ENCODE measurements at places on chromosomes 3 and 15. TPM values are rescaled to one million over a fixed set of nuclear protein-coding genes. Genes with fewer than 3 reads are reported as not detected.

DNA sequence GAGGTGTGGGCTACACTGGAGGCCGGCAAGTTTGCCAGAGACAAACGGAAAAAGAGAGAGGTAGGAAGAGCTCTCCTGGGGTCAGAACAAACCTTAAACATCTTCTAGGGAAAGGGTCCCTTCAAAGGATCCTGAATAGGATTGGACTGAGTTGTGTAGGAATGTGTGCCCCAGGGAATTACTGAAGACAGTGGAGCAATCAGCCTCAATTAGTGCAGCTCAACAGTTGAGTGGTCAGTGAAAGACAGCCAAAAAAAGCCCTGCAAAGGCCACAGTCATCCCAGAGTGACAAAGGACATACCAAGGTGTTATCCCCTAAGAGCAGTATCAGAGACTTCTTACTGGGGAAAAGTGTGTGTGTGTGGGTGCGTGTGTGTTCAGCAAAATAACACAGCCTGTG lies 70.3 kb downstream of the NUP210 start:
- no peak for DNase-seq

DNA sequence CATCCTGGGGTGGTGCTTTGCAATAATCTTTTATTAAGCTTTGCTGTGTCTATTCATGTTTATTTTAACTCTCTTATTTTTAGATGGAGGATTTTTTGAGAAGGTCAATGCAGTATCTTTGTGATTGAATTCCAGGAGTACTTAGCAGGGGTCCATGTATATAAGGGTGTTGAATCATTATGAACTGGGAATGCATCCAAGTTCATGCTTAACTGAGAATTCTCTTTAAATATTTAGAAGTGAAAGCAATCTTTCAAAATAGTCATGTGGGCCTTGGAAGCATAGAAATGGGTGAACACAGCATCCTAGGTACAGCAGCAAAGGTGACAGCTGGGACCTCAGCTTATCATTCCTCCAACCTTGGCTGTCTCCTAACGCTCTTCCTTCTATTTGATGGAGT lies 27.3 kb downstream of the SPTSSB start:
- DNase-seq: no peak

MRAS gene
- 46.4 TPM for total RNA-seq

DNA sequence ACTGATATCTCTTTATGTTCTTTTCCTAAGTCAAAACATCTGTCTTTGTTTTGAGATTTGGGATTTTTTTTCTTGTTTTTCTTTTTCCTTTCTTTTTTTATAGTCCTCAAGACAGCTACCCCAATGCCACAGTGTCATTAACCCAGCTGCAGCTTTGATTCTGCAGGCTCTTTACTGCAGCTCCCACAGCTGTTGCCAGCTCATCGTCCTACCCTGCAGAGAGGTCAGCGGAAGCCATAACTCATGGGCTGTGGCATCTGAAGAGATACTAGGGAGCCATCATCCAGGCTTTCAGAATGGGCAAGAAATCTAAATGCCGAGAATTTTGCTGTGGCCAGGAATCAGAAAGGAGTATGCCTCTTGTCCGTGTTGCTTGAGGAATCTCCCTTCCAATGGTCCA lies 44.3 kb upstream of the SLC24A5 start:
- DNase-seq: peak; percentile 87

DNA sequence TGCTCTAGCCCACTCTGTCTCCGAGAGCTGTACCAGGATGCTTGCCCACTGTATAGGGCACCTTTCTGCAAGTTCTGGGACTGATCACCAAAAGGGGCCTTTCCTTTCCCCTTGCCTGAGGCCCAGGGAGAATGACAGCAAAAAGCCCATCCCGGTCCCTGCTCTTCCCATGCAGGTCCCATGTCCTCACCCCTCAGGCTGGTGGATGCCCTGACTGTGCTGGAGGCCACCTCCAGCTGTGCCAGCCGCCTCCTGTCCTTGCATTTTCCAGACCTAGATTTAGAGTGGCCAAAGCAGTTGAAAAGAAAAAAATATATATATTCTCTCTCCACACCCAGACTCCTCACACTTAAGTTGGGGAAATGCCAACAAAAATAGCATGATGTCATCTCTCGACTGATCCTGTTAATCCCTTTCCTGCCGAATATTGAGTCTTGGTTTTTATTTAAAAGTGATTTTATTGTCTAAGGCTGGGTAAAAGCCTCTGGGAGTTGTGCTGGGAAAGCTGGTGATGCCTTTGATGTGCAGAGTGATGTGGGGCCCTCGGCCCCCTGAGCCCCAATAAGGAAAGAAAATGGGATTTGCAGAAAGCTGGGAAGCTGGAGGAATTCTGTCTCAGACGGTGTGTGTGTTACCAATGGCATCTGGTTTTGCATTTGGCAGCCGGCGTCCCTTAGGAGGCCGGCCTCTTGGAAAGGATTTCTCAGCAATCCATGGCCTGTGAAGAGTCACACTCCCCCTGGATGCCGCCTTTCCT lies 29.3 kb upstream of the TPM1 start:
- DNase-seq: peak; percentile 80

CDCP1 gene
- 10.4 TPM for total RNA-seq

DNA sequence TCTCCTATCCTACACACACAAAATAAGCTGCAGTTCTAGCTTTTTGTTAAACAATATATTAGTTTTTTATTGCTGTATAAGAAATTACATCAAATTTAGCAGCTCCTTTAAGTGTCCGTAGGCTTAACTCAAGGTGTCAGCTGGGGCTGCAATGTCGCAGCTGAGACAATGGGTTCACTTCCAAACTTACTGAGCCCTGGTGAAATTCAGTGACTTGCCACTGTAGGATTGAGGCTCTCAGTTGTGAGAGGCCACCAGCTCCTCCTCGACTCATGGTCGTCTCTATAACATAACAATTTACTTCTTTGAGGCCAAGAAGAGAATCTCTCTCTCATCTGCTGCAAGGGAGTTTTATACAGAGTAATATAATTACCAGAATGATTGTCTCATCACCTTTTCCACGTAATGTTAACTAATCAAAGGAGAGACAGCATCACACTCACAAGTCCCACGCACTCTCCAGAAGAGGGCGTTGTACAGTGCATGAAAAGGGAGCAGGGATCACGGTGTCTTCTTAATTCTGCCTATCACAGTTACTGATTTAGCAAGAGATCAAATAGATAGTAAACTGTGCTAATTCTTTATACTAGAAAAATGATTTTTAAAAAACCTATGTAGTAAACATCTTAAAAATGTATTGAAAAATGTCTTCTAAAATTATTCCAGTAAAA lies 735.6 kb upstream of the GBE1 start:
- no peak for DNase-seq

SHC4 gene
- total RNA-seq: 3.5 TPM

- DNase-seq: no peak
Measured at GRCh38 chr3:113200946-113201345, 10.4 kb upstream of the BOC start.

GRCh38 chr3:30112411-30112810 lies 494.0 kb upstream of the TGFBR2 start:
- no peak for DNase-seq

DNA sequence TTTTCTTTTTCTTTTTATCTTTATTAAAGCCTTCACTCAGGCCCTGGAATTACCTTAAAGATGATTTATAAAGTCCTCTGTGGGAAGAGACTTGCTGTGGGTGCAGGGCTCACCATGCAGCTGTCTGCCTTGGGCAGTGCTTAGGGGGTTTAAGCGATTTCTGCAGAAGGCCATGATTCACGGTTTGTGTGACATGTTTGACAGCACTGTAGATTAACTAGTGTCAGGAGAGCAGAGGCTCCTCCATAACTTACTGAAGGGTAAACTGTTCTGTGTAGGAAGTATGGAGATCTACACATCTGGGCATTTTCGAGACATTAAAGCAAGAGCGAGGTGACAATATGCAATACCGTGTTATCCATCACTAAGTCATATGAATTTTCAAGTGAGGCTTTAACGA lies 137.7 kb downstream of the LRIG1 start:
- peak; percentile 85 for DNase-seq

LRRC3B gene
- total RNA-seq: not detected

GRCh38 chr3:23130406-23130805 lies 72.7 kb upstream of the UBE2E2 start:
- DNase-seq: no peak

GRCh38 chr15:90035095-90035839 lies 34.1 kb downstream of the ZNF710 start:
- peak; percentile 69 for DNase-seq

DNA sequence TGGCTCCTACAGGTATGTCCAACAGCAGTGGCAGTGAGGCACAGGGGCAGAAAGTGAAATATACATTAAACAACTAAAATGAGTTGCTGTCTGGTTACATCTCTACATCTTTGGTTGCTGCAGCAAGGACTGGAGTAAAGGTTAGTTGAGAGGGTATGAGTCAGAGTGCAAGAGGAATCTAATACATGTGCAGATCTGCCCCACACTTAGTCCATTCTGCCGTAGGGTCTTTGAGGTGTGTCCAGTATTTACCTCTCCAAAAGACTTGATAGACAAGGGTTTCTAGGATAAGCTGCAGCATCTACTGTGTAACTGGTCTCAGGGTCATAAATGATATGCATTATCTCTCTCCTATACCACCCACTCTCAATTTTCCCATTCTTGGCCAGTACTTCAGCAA lies 6.2 kb upstream of the NEDD4 start:
- no peak for DNase-seq

RYR3 gene
- total RNA-seq: not detected

SLC7A14 gene
- total RNA-seq: 2.2 TPM

- DNase-seq: peak; percentile 65
Measured at GRCh38 chr15:96187341-96188305, 142.9 kb upstream of the NR2F2 start.

- no peak for DNase-seq
Measured at GRCh38 chr3:25033407-25034029, 394.5 kb upstream of the RARB start.

DNA sequence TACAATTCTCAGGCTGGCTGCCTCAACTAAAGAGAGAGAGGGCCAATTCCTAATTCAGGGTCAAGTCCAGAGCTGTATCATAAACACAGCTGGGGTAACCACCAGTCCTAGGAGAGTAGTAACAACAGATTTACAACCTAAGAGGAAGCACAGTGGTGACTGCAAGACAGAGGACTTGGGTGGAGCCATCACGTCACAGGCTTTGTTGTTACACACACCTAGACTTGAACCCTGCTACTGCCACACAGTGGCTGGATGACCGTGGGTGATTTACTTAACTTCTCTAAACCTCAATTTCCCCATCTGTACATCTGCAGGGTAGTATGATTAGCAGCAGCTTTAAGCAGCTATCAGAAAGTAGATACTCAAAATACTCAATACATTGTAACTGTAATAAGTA lies 78.6 kb downstream of the MYLK start:
- DNase-seq: no peak

DNA sequence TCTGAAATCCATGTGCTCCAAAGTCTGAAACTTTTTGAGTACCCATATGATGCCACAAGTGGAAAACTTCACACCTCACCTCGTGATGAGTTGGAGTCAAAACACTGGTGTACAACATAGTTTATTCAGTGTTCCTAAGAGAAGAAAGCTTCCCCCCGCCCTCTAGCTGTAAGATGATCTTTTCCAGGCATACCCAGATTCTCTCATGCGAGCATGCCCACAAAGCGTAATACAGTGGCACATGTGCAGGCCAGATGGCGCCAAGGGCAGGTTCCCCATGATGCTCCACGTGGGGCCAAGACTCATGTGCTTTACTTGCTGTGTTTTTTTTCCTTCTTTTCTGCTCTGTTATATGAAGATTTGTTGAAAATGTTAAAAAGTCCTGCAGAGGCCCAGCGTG lies 104.9 kb upstream of the LRRFIP2 start:
- peak; percentile 22 for DNase-seq

GRCh38 chr3:127808197-127808596 lies 14.1 kb downstream of the MGLL start:
- DNase-seq: no peak

- no peak for DNase-seq
Measured at GRCh38 chr3:144178607-144179006, 207.0 kb downstream of the DIPK2A start.

DNA sequence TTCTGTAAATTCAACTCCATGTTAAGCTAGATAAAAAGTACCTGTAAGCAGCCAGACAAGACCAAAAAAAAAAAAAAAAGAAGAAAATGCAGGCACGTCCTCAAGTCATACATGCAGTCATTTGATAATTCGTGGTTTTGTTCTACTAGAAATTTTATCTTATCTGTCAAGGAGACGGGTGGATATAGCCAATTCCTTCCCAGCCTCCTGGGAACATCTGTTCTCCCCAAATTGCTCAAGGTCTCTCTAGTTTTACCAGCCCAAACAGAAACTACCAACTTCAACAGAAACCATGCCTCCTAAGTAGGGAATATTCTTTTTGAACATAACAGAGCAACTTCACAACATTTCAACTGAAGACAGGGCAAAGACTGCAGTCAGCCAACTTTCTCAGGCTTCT lies 19.5 kb downstream of the RYK start:
- DNase-seq: peak; percentile 78

SEMA6D gene
- total RNA-seq: 3.0 TPM

- no peak for DNase-seq
Measured at GRCh38 chr3:165607221-165607620, 230.0 kb downstream of the BCHE start.

GRCh38 chr3:195754141-195754540 lies 33.4 kb downstream of the MUC20 start:
- no peak for DNase-seq

IL20RB gene
- total RNA-seq: 1.6 TPM

- no peak for DNase-seq
Measured at GRCh38 chr3:155370764-155371503, 77.5 kb upstream of the STRIT1 start.

CORO2B gene
- total RNA-seq: 9.5 TPM

ZNF501 gene
- total RNA-seq: 5.2 TPM

DNA sequence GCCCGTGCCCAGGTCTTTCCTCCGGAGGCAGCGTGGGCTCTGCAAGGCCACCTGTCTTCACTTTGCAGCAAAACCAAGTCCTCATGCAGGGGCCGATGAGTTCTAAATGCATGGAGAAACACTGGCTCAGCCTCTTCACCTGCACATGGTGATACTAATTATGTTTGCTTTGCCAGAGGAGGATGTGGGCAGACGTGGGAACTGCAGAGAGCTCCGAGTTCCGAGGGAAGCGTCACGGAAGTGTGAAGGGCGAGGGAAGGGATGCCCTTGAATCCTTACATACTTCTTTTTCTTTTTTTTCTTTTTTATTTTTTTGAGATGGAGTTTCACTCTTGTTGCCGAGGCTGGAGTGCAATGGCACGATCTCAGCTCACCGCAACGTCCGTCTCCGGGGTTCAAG lies 74.8 kb downstream of the GABRG3 start:
- DNase-seq: no peak

GRCh38 chr15:92666780-92667179 lies 11.2 kb upstream of the FAM174B start:
- peak; percentile 17 for DNase-seq

- no peak for DNase-seq
Measured at GRCh38 chr3:197366301-197367044, 68.1 kb upstream of the DLG1 start.

DNA sequence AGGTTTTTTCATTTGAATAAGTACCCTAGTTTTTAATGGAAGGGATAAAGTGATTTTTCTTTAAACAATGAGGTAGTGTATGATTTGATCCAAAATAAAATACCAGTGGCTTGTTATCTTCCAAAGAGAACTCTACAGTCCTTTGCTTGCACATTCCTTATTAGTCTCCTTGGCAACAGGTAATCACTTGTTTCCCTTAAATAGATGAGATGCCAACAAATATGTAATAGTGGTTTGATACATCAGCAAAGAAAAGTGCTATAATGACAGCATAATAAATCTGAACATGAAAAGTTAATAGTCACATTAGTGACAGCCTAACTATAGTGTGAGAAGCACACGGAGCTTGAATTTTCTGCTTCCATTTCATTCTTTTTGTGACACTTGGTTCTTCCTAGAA lies 360.2 kb downstream of the ZNF385D start:
- DNase-seq: no peak

Data from fibroblast of villous mesenchyme (primary cell).